ENCODE measurements at places on chromosomes 5 and 9.

DNA sequence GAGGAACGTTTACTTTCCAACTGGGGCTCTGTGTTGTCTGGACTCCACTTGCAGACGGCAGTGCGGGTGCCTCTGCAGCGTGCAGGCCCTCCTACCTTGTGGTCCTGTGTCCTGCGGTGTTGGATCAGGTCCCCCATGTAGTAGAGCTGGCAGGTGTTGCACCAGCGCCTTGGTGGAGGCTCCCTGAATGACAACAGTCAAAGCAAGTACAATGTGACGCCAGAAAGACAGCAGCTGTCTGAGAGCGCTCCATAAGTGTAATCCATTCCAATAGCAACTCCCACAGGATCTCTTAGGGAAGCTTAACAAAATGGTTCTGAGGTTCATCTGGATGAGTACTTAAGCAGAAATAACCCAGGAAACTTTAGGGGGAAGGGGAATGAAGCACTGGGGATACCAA is 9.9 kb downstream of the BBLN start:
- DNase-seq = peak; percentile 65

DNA sequence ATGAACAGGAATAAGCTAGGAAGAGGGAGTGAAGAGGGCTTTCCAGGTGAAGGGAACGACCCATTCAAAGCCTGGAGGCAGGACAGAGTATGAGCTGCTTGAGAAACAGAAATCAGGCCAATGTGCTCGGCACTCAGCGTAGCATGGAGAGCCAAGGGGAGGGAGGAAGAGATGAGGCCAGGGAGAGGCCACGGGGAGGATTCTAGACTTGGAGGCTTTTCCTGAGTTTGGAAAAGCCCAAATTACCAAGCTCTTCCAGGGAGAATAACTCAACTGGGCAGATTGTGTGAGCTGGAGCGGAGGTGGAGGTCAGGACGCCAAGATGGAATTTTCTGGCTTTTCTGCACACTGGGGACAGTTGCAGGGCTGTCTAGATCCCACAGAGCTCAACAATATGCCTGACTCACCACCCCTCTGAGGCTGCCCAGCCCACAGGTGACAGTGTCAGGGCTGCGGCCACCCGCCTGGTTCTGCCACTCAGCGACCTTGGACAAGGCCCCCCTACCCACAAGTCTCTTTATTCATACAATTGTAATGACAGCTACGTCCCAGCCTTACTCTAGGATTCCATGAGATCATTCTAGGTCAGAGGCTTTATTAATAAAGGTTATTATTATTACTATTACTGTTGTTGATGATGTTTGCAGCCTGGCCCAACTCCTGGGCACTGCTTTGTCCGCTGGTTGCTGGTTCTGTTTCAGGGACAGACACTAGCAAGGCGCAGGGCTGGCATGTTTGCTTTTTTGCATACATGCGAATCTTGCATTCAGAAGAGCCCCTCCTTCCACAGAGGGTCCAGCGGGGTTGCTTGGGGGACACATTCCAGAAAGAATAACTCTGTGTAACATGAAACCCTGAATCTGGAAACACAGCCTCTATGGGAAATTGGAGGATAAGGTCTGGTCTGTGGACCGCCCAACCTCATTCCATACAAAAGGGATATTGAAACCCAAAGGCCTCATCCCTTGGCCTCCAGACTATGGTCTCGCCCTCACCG is 9.4 kb upstream of the LMX1B start:
- DNase-seq = no peak

GRCh38 chr5:134151723-134152122 is 25.0 kb downstream of the SKP1 start:
- no peak for DNase-seq

DNA sequence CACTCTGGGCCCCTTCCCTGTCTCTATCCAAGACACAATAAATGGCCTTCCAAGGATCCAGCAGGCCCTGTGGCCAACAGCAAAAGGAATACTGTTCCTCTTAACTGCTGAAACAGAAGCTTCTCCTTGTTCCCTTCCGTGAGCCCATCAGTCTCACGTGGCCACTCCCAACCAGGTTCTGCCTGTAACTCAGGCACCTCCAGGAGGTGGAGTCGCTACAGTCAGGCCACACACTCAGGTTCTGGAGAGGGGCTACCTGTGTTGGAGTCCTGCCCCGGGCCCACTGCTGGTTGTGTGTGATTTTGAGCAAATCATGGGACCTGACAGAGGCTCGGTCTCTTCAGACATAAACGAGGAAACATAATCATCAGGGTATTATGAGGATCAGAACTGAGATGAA is 10.3 kb downstream of the FAT2 start:
- no peak for DNase-seq

DNA sequence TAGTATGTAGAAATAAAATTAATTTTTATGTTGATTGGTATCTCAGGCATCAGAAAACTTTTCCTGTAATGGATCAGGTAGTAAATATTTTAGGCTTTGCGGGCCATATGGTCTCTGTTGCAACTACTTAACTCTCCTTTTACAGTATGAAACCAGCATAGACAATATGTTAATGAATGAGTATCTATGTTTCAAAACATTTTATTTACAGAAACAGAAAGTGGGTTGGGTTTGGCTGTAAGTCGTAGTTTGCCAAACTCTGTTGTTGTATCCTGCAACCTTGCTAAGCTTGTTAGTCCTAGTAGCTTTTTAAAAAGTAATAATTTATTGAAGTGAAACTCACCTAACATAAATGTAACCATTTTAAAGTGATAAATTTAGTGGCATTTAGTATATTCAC is 132.1 kb downstream of the NR3C1 start:
- no peak for DNase-seq

GRCh38 chr9:123883634-123884033 is 46.3 kb downstream of the DENND1A start:
- no peak for DNase-seq

GRCh38 chr5:178453224-178453623 is 137.0 kb downstream of the COL23A1 start:
- no peak for DNase-seq

DNA sequence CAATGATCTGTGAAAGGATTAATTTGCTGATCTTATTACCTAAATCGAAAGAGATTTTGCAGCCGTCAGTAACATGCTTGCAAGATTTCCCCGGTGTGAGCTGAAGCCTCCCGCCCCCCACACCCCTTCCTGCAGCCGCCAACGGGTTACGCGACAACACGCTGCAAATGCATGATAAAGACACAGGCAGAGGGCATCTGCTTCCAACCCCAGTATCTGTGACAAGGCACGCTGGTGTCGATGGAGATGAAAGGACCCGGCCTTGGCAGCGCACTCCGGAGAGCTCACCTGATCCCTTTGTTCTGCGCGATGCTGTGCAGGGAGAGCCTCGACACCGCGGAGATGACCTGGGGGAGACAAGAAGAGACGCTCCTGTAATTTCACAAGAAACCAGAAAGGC is 122.9 kb upstream of the SARDH start:
- no peak for DNase-seq

DNA sequence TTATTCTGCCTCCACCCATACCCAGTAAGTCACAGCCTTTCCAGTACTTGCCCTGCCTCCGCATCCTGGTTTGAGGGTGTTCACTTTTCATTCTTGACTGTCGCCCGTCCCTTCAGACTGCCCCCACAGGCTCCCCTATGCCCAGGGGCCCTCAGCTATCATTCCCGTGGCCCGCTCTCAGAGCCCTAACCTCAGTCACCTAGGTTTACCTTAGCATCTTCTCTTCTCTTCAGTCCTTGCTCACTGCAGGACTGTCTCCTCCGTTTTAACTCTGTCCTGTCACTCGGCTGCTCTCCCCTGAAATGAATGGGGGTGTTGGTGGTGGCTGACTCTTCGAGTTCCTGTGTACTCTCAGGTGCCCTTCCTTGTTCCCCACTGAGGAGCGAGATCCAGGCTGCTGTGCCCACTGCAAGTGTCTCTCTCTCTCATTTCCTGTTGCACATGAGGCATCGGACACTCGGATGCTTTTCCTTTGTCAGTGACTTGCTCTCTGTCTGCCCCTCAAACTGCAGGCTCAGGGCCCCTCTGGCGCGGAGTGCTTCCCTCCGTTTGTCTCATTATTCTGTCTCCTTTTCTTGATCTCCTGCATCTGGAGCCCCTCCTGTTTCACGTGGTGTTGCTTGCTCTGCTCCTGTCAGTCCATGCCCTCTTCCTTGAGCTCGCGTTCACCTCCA is 89.8 kb downstream of the CACNA1B start:
- no peak for DNase-seq

- no peak for DNase-seq
Observed at GRCh38 chr5:56862909-56863308, 46.5 kb upstream of the SETD9 start.

DNA sequence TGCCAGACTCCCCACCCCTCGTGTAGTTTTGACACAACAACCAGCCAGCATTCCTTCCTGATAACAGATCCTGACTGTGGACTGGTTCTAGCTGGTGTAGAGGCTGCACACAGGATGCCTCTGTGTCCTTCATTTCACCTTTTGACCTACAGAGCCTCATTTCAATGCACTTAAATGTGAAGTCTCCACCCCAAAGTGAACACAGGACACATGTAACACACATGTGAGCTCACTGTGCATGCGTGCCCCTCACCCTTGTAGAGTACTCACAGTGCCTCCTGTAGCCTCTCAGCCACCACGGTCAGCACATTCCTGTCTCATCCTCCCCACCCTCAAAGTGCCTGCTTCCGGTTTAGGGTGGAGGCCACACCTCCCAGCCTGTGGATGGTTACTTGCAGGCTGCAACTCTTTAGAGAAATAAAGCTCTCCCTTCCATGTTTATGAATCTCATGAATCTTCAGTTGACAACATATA is 11.6 kb upstream of the NKD2 start:
- no peak for DNase-seq

GRCh38 chr9:115006660-115007059 is 76.3 kb upstream of the TNFSF8 start:
- DNase-seq = peak; percentile 9

GRCh38 chr5:145484158-145484557 is 351.0 kb downstream of the PRELID2 start:
- peak; percentile 10 for DNase-seq

Measured in Ammon's horn (tissue), 1 donor.